Ascending aorta (tissue), 2 donors: ENCODE measurements at places on chromosomes 4 and X. TPM values are rescaled to one million over a fixed set of nuclear protein-coding genes. Genes with fewer than 3 reads are reported as not detected.

The MUC7 gene
- not detected for total RNA-seq

The RP2 gene
- 6.6 TPM for total RNA-seq

The ASB12 gene
- not detected for total RNA-seq

The EFNB1 gene
- 53.4 TPM for total RNA-seq

The USP27X gene
- total RNA-seq: not detected

The RPGR gene
- 12.0 TPM for total RNA-seq

The MAGED2 gene
- total RNA-seq: 187 TPM

The RPS6KA6 gene
- total RNA-seq: 4.5 TPM

The NEUROG2 gene
- not detected for total RNA-seq

The CENPVL1 gene
- not detected for total RNA-seq

The TCEAL5 gene
- total RNA-seq: not detected

The CENPI gene
- not detected for total RNA-seq

The TEX13B gene
- total RNA-seq: not detected

The JCHAIN gene
- total RNA-seq: 4.0 TPM

The NDNF gene
- total RNA-seq: 1.9 TPM

The ENPEP gene
- 1.7 TPM for total RNA-seq

- DNase-seq: no peak
Observed at GRCh38 chr4:121213940-121214339, 49.8 kb upstream of the TNIP3 start.

- no peak for DNase-seq
Observed at GRCh38 chr4:20544645-20545044, 155.6 kb upstream of the PACRGL start.

DNA sequence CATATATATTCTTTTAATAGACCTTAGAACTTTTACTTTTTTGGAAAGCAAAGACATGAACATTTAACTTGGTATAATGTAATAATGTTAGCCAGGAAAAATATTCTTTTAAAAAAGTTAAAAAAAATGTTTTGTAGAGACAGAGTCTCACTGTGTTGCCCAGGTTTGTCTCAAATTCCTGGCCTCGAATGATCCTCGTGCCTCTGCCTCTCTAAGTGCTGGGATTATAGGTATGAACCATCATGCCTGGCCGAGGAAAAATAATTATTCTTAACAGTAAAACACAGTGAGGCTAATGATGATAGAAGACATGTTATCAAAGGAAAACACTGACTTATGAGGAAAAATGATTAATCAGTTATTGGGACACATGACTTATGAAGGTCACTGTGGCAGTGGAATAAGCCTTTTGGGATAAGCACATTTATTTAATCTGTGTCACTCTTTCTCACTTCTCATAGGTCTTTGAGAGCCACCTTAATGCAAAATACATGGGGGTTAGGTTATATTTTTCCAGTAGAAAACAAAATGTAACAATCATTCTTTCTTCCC is 6.0 kb upstream of the BMP2K start:
- DNase-seq: no peak

GRCh38 chr4:3847211-3847940 is 81.2 kb downstream of the ADRA2C start:
- DNase-seq: no peak

GRCh38 chr4:102007959-102008425 is 217.5 kb downstream of the BANK1 start:
- no peak for DNase-seq

- no peak for DNase-seq
Observed at GRCh38 chr4:169238445-169238844, 32.3 kb downstream of the SH3RF1 start.

- no peak for DNase-seq
Observed at GRCh38 chrX:119579414-119579813, 5.1 kb downstream of the UBE2A start.

DNA sequence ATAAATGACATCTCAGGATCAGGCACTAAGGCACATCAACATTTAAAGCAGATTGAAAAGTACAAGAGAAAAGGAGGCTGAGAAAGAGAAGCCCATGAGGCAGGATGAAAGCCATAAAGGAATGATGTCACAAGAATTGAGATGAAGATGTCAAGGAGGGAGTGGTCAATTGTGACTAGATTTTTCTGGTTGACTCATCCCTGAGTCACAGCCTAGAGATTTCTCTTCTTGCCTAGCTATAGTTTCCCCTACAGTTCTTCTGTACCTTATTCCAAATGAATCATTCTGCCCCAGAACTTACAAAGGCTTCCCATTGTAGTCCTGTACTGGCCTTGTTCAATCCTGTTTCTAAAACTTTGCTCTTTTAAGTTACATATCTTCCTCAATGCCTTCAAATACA is 3.4 kb upstream of the USP53 start:
- DNase-seq: no peak

- DNase-seq: no peak
Observed at GRCh38 chrX:14729058-14729457, 143.8 kb downstream of the FANCB start.

GRCh38 chr4:71367546-71367945 is 28.7 kb downstream of the SLC4A4 start:
- no peak for DNase-seq

DNA sequence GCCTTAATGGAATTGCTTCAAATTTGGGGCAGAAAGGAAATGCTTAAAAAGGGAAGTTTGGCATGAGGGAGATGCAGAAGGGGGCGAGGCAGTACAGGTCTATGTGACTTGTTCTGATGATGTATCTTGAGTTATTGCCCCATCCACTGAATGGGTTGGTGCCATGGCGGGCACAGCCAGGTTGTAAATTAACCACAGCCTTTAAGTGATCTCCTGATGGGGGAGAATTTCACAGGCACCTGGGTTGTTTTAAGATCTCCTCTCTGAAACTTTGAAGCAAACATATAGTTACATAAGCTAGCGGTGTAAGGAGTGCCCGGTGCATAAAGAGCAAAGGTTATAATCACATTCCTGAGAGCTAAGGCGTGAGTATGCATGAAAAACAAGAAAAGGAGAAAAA is 37.0 kb downstream of the NPY5R start:
- DNase-seq: no peak

DNA sequence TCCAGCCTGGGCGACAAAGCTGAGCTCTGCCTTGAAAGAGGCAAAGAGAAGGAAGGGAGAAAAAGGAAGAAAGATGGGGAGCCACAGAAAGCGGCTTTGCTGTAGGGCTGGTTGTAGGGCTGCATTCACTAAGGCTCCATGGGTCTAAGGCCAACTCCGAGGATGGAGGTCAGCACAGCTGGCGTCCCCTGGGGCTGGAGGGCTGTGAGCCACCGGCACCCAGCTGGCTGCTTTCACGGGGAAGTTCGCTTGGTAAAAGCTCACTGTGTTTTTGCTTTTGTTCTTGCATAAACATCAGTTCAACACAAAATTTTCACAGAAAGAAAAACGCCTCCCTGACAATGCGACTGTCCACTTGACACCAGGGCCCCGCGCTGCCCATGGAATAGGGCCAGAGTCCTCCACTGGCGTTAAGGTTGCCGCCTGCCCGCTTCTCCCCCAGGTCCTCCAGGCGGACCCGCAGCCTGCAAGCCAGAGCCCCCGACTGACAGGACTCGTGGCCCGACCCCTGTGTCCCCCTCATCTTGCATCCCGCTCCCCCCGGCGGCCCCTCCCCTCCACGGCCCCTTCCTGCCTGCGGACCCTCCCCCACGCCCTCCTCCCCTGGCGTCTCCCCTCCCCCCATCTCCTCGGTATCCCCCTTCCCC is 1.1 kb downstream of the RNF212 start:
- DNase-seq: no peak

GRCh38 chrX:30414144-30414543 is 105.0 kb upstream of the NR0B1 start:
- no peak for DNase-seq

GRCh38 chr4:22593933-22594332 is 78.1 kb upstream of the ADGRA3 start:
- DNase-seq: no peak

DNA sequence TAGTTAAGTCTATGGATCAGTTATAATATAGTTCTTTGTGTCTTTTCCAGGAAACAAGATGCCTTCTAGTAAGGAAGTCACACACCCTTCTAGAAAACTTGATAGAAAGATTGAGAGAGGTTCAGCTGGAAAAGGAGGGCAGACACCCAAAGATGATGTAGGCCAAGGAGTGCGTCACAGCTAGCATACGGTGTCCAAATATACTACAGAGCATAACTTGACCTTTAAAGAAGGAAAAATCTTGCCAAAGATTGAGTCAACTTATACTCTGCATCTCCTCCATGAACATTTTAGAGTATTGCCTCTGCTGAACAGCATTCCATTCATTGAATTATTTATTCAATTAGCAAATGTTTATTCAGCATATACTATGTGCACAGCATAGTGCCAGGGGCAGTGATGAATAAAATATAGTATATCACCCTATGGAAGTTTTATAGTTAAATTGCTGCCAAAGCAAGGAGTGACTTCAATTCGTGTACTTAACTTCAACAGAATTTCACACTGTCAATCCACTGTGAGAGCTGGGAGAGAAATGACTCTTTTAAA is 51.9 kb upstream of the SLC6A14 start:
- no peak for DNase-seq

- no peak for DNase-seq
Observed at GRCh38 chr4:56612282-56612681, 68.8 kb downstream of the HOPX start.

- DNase-seq: peak; percentile 15
Observed at GRCh38 chr4:1904042-1904441, 32.8 kb downstream of the NSD2 start.

DNA sequence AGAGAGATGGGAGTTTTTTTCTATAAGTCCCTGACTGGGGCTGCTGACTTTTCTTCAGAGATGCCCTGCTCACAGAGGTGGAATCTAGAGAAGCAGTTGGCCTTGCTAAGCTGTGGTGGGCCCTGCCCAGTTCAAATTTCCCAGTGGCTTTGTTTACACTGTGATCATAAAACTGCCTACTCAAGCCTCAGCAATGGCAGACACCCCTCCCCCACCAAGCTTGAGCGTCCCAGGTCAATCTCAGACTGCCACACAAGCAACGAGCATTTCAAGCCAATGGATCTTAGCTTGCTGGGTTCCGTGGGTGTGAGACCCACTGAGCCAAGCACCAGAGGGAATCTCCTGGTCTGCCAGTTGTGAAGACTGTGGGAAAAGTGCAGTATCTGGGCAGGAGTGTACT is 199.8 kb upstream of the WDFY3 start:
- DNase-seq: no peak

GRCh38 chr4:181503687-181504390 is 739.4 kb upstream of the TENM3 start:
- DNase-seq: no peak

DNA sequence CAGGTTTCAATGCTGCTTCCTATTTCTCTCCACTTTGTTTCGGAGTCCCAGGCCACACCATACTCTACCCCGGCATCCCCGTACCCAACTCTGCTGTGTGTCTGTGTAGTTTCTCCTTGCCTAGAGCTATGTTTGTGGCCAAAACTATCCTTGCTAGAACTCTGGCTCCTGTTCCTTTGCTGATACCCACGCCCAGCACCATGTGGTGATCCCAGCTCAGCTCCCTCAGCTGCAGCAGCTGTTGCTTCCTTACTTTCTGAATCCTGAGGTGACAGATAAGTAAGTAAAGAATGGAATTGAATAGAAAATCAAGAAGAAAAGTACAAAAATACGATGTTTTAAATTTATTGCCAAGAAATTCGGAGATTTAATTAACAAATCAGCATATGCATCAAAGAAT is 55.8 kb downstream of the CASP3 start:
- DNase-seq: no peak

GRCh38 chr4:72076562-72076961 is 44.8 kb downstream of the NPFFR2 start:
- no peak for DNase-seq

DNA sequence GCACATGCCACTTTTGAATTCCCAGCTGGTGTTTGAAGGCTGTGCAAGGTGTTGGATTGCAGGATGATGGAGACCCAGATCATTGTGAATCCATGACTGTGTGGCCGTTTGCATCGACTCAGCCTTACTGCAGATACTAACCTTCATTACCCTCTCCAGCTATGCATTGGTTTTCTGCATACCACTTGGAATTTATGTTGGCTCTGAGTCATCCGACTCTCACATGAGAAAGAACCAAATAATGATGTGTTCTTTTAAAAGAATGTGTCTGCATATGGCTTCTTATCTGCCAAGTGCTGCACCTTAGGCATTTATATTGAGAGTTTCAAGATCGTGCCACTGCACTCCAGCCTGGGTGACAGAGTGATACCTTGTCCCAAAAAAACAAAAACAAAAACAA is 106.7 kb upstream of the PRKX start:
- no peak for DNase-seq

DNA sequence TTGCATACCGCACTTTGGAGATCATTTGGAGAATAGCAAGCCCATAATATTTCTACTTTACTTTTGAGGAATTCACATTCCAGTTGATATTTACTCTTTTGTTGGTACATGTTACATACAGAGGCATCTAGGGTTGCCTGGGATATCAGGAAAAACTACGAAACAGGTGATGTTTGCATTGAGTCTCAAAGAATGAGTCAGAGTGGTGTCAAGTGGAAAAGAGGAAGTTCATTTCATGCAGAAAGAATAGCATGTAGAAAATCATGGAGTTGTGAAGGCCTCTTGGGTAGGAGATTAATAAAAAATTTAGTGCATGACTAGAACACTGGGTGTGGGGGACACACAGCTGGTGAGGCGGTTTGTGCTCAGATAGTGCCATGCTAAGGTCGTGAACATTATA is 33.5 kb upstream of the ELOVL6 start:
- DNase-seq: no peak

DNA sequence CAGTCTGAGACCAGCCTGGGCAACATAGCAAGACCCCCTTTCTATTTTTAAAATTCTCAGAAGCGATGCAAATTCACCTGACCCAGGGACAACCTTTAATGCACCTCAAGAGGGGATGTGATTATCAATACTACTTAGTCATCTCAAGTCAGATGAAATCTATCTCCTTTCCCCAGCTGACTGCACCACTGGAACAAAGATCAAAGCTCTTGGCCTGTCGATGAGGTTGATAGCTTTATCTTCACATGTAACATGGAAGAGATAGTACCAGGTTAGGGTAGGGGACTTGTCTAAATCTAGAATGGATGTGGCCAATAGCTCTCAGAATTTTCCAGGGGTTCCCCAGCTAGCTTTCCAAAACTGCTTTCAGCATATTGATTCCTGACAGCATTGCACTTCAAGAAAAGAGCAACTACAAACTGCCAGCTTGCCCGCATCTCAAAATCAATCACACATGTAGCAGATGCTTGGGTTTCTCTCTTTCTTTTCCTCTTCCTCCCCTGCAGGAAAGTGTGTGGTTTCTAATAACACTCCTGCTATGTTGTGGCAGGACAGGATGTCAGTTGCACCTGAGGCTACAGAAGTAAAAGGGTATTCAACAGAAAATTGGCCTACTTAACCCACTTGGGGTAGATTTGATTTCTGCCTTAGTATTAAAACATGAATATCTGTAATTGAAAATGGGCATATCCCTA is 12.2 kb upstream of the TMEM164 start:
- no peak for DNase-seq
